ENCODE measurements at places on chromosomes 2 and 18. TPM values are rescaled to one million over a fixed set of nuclear protein-coding genes. Genes with fewer than 3 reads are reported as not detected.

The SERPINB4 gene
- not detected for total RNA-seq

The INHBB gene
- not detected for total RNA-seq

The IKZF2 gene
- 14.7 TPM for total RNA-seq

The SH2D6 gene
- total RNA-seq: 0.52 TPM

The MDH1B gene
- 0.23 TPM for total RNA-seq

The PSMA8 gene
- 0.82 TPM for total RNA-seq
